Stimulated activated CD4-positive, alpha-beta T cell treated with anti-CD3 and anti-CD28 coated beads, TNF-alpha, amount 100 ng/mL, for 48 hours (primary cell): ENCODE measurements at places on chromosomes 2 and 18.

- DNase-seq = no peak
Observed at GRCh38 chr2:61410185-61410584, 60.7 kb downstream of the USP34 start.

GRCh38 chr2:204386668-204387067 lies 158.6 kb upstream of the PARD3B start:
- no peak for DNase-seq

DNA sequence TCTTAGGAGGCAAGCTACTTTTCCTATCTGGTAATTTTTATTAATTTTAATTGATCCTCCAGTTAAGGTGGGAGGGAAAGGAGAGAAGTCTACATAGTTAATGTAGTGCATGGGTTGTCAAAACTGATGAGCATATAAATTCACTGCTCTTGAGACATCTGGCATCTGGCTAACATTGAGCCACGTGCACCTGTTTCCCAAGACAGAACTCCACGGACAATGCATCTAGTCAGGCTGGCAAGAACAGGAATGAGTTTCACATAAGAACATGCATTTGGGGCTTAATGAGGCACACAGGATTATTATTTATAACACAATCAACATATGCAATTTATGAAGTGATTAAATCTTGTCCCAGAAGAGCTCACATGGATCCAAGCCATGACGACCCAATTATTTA lies 16.2 kb upstream of the RAB1A start:
- no peak for DNase-seq

- DNase-seq = no peak
Observed at GRCh38 chr2:236167297-236168109, 683 bp downstream of the GBX2 start.

- DNase-seq = no peak
Observed at GRCh38 chr2:219041252-219041651, at the start of gene CFAP65. CFAP65 (minus strand) TSS chr2:219041516; CDS start chr2:219039048, 2,468 bp downstream.

GRCh38 chr2:200193331-200193730 lies 113.2 kb upstream of the SPATS2L start:
- no peak for DNase-seq

- no peak for DNase-seq
Observed at GRCh38 chr18:70019991-70020390, 72.3 kb upstream of the CD226 start.

GRCh38 chr2:235378944-235379343 lies 114.9 kb upstream of the AGAP1 start:
- DNase-seq = no peak

GRCh38 chr18:69490072-69490471 lies 89.4 kb downstream of the DOK6 start:
- no peak for DNase-seq

DNA sequence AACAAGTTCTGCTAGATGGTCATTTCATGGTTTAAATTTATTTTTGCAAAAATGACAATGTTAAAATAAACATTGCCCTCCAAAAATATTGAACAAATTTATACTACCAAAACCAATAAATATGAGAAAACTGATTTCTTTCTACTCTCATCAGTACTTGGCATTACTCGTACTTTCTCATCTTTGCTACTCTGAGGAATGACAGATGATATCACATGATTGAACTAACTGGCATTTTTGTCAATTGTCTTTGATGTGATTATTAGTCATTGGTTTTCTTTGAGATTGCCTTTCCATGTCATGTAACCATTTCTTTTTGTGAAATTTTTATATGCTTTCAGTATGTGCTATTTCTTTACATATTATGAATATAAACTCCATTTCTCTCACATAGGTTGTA lies 167.0 kb upstream of the ITGA4 start:
- DNase-seq = no peak

DNA sequence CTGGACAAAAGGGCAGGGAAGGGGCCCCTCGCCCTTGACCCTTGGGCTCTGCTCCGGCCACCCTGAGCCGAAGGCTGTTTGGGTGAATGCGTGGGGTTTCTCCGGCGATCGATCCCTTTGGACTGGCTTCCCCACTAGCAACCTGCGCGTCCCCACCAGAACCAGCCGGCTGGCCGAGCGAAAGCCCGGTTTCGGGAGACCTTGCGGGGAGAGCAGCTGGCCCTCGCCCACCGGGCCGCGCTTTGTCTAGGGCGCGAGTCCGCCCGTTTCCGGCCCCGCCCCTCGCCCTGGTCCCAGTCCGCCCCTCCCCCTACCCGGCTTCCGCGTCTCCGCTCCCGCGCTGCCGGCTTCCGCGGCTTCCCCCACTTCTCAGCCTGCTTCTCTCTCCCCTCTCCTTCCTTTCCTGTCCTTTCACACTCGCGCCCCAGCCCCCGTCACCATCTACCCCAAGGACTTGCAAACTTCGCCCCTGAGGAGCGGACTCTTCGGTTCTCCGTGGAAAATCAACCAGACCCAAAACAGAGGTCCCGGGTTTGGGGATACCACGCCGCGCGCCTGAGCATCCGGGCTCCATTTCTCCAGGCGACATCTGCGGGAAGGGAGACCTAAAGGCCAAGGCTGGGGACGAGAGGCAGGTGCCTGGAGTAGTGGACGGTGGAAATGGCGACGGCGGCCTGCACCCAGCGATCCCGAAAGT lies 48.0 kb upstream of the ATP6V1B1 start:
- no peak for DNase-seq

DNA sequence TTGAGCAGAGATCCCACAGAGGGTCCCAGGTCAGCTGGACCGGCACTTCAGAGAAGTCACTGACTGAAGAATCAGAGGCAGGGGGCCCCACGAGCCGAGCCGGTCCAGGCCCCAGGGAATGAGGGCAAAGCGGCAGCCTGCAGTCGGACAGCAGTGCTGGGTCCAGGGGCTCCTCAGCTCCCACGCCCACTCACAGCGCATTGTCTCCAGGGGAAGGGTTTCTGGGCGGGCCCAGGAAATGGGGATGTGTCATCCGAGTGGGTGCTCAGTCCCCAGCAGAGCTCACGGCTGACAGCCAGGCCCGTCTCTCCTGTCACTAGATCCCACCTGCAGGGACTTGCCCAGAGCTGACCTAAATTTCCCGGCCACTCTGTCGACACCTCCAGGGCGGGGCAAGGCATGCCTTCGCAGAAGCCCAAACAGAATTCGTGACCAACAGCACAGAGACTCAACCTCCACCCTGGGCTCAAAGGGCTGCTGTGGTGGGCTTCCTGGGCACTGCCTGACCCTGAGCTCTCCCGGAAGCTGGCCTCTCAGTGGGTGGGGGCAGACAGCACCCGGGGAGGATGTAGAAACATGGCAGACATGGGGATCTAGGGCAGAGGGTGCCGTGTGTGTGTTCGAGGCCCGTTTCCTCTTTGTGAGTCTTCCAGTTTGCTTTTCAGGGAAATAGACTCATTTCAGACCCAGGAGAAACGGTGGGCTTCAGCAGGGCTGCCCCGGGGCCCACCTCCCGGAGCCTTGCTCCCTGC lies 42.1 kb upstream of the TAF1B start:
- DNase-seq = peak; percentile 29

GRCh38 chr2:86044614-86045013 lies 61.1 kb downstream of the POLR1A start:
- no peak for DNase-seq

DNA sequence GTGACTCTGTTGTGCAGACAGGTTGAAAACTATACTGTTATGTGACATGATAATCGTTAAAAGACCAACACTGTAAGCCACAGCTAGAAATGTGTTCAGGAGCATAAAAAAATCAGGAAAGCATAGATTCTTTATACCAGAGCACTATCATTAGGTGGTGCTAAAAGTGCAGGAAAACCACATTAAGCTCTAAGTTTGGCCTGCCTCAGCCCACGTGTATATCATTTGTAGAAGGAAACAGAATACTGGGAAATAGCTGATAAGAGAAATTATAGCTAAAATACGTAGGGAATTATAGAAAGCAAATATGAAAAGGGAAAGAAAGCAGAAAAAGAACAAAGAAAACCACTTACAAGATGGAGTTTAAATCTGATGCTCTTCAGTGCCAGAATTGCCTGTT lies 26.5 kb upstream of the C2orf74 start:
- DNase-seq = no peak

DNA sequence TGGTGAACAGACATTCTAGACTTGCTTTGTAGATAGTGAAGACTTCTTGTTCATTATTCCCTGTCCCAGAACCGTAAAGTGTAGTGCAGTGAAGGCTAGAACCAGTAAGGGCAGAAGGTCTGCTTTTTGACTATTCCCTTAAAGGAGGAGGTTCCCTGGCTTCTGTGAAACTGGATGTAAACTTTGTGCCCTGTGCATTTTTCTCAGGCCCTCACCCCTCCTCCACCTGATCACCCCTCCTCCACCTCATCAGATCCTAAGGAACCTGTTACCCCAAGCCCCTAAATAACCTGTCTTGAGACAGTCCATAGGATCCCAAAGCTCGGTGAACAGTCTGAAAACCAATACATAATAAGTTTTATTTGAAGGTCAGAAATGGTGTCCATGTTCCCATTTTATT lies 33.7 kb downstream of the SFT2D3 start:
- no peak for DNase-seq

DNA sequence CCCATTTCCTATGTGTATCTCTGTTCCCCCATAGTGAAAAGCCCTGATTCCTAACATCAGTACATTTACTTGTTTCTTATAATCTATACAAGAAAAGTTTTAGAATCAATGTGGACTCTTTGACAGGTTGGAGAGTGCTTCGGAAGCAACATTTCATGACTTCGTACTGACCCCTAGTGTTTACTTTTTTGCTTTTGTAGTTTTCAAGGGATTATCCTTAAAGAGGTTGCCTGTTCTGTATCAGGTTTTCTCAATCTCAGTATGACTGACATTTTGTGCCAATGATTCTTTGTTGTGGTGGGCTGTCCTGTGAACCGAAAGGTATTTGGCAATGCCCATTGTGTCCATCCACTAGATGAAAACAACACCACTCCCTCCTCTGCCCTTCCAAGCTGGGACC lies 43.3 kb upstream of the SERPINB2 start:
- DNase-seq = no peak

GRCh38 chr18:55672574-55673361 lies 84.8 kb upstream of the TCF4 start:
- DNase-seq = no peak

GRCh38 chr2:12155303-12156051 lies 409.0 kb downstream of the LPIN1 start:
- DNase-seq = no peak

DNA sequence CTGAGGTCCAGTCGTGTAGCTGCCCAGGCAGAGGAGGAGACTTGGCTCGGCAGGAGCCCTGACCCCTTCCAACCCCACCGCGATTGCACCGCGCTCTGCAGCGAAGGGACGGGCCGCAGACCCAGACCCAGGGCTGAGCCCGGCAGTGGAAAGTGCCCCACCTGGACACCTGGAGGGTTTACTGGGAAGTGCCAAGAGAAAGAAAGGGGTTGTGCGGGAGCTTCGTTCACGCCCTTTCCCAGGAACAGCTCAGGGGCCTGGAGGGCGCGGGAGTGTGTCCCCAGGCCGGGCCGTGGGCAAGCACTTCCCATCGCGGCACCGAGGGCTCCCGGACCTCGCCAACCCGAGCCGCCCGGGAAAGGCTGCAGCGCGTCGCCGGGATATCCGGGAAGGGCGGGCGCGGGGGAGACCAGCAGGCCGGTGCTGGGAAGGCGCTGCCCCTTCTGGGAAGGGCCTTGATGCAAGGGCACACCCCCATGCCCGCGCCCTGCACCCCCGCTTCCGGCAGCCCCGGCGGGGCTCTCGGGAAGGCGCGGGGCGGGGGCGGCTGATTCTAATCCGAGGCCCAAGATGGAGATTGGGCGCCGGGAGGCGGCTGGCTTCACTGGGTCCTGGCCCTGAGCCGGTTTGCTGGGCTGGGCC lies 36.1 kb upstream of the MRPL33 start:
- peak; percentile 37 for DNase-seq

DNA sequence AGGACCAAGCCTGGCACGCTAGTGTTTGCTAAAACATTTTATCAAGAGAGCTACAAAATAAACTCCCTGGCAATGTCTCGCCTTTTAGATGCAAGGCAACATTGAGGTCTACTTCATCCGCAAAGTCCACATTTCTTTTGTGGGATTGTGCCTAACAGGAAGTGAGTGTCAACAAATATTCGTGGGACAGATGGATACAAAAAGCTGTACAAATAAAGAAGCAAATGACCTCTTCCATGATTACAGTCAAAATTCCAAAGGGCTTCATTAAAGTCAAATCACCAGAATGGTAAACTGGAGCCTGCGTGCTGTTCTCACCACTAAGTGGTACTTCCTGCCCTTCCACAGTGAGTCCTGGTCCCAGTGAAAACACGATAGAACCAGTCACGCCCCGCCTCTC lies 40.4 kb downstream of the L3MBTL4 start:
- DNase-seq = no peak

- DNase-seq = no peak
Observed at GRCh38 chr2:175097297-175097696, 70.7 kb downstream of the ATF2 start.

DNA sequence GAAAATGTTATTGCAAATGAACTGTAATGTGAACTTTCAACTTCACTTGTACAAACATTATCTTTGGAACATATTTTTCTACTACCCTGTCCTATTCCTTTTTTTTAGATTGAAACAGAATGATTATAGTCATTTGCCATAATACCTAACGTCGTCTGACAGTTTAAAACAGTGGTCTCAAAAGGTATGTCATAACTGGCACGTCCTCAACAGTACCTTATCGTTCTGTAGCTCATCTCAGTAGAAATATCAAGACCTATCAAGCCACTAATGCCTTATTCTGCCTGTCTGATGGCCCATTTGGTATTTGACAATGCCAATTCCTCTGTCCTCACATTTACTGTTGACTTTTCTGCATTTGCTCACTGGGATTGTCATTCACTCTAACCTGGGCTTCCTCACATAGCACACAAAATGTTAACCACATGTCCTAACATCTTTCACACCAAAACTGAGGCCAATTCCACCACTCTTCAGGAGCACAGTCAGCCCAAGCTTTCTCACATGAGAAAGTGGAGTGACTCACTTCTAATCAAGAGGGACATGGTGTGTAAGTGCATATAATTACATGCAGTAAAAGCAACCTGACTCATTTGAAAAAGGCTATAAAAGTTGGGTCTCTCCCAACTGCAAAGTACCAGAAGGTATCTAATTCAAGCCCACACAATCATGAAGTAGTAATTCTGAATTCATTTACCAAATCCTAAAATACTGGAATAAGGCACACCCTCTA lies 34.8 kb downstream of the DNER start:
- DNase-seq = no peak

DNA sequence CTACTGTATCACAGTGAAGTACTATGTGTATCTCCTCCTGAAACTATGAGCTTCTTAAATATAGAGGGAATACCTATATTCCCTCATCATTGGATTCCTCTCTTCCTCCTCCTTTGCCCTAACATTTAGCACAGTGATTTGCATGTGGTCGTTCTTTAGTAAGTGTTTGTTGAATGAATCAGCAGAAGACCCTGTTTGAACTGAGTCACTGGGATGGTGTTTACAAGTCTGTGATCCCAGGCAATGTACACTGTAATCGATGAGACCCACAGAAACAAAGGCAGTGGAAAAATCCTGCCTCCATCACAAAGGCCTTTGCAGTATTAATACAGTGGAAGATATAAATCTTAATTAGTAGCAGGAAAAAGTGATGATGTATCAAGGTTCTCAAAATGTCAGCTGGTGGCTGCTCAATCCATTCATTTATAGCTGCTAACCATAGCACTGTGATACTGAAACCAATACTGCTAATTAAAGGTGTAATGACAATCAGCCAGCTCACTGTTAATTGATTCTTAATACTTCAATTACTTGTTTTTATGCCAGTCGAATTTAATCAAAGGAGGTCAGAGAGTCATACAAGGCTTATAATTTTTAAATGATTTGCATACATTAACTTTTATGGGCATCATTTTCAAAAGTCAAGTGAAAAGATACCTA lies 20.8 kb upstream of the MYO3B start:
- no peak for DNase-seq

GRCh38 chr2:119246884-119247843 lies 23.5 kb downstream of the STEAP3 start:
- DNase-seq = no peak

- DNase-seq = peak; percentile 32
Observed at GRCh38 chr2:34096562-34097171, 497.6 kb upstream of the FAM98A start.
